Stimulated activated CD8-positive, alpha-beta memory T cell treated with anti-CD3 and anti-CD28 coated beads, Interleukin-7, amount 100 ng/mL, for 1 hour (primary cell): ENCODE measurements at places on chromosomes 12 and 14.

- DNase-seq, result no peak
These were observed 1036.4 kb upstream of the FOXG1 start for GRCh38 chr14:27730204-27730603.

GRCh38 chr12:48716168-48716492 lies 377 bp downstream of the CCNT1 start:
- DNase-seq, result no peak

- DNase-seq, result no peak
These were observed 73.6 kb upstream of the REP15 start for GRCh38 chr12:27622436-27623195.

GRCh38 chr12:12294215-12295005 lies 27.6 kb upstream of the LRP6 start:
- DNase-seq, result no peak

- DNase-seq, result no peak
These were observed 128.3 kb upstream of the FGD4 start for GRCh38 chr12:32270818-32271710.

- DNase-seq, result no peak
These were observed 90.4 kb downstream of the SRRM4 start for GRCh38 chr12:119071638-119072231.

GRCh38 chr14:100902295-100903133 lies 1.0 kb downstream of the RTL1 start:
- no peak for DNase-seq

GRCh38 chr12:4001841-4002240 lies 128.6 kb upstream of the PARP11 start:
- no peak for DNase-seq

DNA sequence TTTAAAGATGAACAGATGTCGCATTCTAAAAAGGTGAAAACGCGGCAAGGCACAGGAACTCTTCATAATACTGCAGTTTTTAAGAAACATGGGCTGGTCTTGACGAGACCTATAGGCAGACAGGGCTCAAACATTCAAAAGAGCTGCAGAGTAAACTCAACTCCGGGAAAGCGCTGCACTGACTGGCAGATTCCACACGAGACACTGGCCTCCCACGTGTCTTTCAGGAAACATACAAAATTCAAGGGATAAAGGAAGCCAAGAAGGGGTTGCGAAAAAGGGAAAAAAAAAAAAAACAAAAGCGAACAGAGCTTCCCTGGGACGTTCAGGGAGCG lies 614 bp upstream of the ARF6 start:
- DNase-seq, result no peak

DNA sequence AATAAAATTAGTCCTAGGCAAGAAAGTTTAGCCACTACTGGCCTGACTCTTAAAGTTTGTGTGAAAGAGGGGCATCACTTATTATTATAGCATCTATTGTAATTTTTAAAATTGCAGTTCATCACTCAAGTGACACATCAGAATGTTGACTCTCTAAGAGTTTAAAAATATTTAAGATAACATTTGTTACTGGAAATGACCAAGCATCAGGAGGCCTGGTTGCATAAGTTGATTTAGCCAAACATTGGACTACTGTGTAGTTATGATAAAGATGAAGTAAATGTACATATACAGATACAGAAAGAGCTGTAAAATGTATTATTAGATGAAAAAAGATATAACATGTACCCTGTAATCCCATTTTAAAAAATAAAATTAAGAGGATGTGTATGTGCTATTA lies 47.5 kb downstream of the SCFD1 start:
- no peak for DNase-seq

- DNase-seq, result no peak
These were observed 182.0 kb downstream of the DICER1 start for GRCh38 chr14:94975366-94975765.

GRCh38 chr12:109450980-109451379 lies 26.1 kb downstream of the KCTD10 start:
- DNase-seq, result no peak

GRCh38 chr14:27605282-27605681 lies 1007.4 kb upstream of the NOVA1 start:
- no peak for DNase-seq

DNA sequence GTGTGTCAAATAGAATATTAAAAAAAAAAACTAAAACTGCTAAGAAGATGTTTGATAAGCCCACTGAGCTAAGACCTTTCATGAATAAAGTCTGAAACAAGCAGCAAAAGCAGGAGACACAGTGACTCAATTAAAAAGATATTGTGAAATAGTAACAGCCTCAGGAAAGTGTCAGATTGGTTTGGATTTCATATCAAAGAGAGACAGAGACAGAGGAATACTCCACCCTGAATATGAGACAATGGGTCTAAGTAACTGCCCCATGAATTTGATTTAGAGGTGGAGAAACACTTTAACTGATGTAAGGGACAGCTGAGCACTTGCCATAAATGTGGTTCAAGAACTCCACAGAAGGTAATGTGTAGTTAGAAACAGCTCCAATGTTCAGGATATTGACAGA lies 277.9 kb upstream of the FOXG1 start:
- DNase-seq, result no peak

DNA sequence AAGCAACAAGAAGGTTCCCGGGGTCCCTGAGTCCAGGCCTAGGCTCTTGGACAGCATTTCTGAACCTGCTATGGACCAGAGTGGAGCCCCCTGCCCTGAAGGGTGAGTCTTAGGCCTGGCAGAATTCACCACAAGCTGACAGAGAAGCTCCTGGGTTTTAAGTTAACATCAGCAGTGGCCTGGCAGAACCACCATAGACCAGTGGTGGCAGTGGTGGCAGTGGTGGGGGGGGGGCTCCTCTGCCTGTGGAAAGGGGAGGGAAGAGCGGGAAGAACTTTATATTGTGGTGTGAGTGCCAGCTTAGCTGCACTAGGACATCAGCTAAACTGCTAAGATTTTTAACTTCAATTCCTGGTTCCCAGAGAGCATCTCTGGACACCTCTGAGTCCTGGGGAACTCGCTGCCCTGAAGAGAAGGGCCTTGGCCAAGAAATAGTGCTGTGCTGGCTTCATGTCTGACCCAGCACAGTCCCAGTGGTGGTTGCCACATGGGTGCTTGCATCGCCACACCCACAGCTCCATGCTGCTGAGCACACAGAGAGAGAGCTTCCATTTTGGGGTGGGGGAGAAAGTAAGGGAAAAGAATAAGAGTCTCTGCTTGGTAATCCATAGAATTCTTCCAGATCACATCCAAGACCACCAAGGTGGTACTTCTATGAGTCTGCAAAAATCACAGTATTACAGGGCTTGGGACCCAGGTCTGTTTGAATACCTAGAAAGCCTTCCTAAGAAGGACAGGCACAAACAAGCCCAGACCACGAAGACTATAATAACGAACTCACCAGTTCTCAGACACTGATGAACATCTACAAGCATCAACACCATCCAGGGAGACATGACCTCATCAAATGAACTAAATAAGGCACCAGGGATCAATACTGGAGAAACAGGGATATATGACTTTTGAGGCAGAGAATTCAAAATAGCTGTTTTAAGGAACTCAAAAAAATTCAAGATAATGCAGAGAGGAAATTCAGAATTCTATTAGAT lies 20.4 kb upstream of the RNF212B start:
- no peak for DNase-seq
